ENCODE measurements at places on chromosomes 5 and 9.

DNA sequence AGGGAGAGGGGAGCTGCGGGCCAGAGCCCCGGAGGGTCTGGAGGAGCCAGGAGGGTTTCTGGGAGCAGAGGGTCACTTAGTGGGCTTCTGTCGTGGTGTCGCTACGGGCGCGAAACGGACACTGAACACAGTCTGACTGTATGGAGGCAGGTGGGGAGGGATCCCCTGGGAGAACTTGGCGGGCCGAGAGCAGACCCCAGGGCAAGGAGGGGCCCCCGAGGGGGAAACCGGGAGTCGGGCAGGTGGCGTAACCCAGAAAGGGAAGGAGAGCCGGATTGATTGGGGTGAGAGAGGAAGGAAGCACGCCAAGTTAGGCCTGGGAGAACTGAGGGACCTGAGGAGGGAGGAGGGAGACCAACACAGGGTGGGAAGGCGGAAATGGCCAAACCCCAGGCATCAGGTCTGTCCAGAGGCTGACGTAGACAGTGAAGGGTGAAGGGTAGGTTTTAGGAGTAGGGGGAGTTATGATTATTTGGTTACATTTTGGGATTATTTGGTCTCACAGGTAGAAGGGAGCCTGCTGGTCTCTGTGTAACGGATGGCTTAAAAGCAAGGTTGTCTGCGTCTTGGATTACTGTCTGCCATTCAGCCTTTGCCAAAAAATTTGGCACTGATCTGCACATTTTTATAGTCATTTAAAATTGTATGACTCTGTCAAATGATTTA, 3.3 kb upstream of the MSMP start:
- DNase-seq = no peak

GRCh38 chr9:33164138-33164809, 2.9 kb downstream of the B4GALT1 start:
- no peak for DNase-seq

- no peak for DNase-seq
Observed at GRCh38 chr5:132050661-132051552, 9.5 kb upstream of the IL3 start.

DNA sequence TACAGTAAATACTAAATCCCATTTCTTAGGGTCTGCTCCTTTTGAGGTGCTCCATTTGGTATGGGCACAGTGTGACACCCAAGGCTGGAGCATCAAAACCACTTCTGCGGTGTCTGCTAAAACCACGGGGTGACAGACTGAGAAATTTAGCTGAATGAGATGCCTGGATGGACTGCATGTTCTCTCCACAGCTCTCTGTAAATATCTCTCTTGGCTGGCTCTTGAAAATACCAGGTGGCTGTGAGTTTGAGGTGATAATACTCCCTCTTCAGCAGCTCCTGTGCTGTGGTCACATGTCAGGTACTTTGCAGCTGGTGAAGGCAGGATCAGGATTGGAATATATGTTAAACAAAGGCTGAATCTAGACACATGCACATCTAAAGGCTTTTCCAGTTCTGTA, 93.7 kb upstream of the SIMC1 start:
- DNase-seq = no peak

- peak; percentile 15 for DNase-seq
Observed at GRCh38 chr5:154727361-154727760, 27.8 kb upstream of the LARP1 start.

DNA sequence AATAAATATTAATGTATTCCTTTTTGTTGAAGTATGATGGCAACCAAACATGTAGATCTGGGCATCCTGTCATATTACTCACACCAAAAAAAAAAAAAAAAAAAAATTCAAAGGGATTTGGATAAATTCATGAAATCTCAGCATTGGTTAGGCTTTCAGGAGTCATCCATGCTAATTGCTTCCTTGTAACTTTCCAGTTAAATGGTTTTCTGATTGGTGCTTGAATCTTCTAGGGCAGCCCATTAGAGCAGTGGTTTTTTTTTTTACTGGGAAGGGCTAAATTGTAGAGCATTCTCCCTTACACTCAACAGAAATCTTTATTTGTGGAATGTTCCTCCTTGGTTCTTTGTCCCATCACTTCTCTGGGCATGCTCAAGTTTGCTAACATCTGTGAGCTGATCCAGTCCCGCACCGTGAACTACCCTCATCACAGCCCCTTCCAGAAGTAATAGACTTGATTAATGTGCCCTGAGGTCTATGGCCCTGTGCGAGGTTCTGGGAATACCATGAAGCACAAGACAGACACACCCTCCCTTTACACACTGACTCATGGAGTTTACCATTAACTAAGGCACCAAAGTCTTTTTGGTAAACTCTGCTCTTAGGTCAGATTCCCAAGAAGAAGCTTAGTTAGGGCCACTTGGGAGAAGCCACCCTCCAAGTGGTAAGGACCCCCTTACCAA, 56.0 kb downstream of the RGS3 start:
- peak; percentile 18 for DNase-seq

- no peak for DNase-seq
Observed at GRCh38 chr9:10917001-10917400, 304.2 kb upstream of the PTPRD start.

- DNase-seq = peak; percentile 32
Observed at GRCh38 chr5:122392824-122393223, 80.8 kb downstream of the SNCAIP start.

- no peak for DNase-seq
Observed at GRCh38 chr5:1133510-1134201, 21.8 kb upstream of the SLC12A7 start.

DNA sequence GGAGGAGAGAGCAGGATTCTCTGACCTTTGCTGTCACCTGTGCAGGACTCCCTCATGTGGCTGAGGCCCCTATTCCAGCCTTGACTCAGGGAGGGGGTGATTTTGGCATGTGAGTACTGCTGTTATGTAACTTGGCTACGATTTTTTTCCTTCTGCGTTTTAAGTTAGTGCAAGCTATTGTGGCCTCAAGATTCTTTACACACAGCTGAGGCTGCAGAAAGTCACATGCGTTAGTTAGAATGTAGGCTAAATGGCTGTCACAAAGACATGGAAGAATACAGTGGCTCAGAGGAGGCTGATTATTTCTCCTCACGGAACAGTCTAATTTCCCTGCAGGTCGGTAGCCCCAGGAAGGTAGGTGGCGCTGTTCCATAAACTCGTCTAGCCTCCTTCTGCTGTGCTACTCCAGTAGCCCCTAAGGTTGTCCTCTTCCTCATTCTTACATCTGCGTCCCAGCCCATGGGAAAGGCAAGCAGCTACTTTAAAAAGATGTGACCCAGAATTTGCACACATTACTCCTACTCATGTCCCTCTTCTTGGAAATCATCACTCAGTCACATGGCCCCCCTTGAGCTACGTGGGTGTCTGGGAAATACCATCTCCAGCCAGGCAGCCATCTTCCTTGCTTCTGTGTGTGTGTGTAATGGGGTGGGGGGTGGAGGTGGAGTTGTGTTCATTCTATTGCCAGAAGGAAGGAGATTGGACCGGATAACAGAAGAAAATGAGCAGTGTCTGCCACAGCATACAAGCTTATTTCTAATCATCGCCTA, 486.6 kb downstream of the CCDC171 start:
- no peak for DNase-seq

- DNase-seq = peak; percentile 43
Observed at GRCh38 chr9:78273761-78274160, 23.2 kb upstream of the PSAT1 start.

DNA sequence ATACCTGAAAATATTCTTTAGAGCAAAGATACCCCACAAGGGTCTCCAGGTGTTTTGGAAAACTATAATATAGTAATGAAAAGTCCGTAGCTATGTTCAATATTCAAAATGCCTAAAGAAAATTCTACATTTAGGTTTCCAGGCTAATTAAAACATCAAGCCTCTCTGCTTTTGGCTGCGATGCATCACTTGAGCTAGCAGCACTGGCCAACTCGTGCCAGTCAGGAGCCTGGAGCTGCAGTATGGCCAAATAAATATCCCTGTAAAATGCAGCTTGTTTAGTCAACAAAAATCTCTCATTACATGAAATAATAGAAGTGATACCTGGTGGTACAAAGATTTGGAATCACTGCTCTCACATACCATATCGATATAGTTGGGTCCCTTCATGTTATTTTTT, 181.1 kb downstream of the ELAVL2 start:
- DNase-seq = no peak

DNA sequence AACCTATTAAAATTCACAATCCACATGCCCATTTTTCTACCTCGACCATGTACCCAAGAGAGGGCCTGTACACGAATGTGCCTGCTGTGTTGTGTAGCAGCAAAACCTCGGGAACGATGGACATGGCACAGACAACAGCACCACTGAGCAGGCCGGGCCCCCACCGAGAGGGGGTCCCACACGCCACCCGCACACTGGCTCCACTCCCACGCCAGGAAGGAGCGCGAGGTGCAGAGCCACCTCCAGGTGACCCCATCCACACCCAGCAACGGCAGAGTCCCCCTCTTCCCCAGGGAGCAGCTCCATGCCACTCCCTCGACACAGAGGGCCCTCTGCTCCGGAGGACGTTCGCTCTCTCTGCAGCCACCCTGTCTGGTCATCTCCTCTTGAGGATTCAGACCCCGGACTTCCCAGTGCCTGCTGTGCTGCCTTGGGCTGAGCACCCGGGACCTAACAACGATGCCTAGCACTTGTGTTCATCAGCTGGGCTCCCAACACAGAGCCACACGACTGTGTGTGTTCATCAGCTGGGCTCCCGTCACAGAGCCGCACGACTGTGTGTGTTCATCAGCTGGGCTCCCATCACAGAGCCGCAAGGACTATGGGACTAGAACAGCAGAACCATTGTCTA, 25.3 kb upstream of the ADAMTS2 start:
- DNase-seq = no peak

DNA sequence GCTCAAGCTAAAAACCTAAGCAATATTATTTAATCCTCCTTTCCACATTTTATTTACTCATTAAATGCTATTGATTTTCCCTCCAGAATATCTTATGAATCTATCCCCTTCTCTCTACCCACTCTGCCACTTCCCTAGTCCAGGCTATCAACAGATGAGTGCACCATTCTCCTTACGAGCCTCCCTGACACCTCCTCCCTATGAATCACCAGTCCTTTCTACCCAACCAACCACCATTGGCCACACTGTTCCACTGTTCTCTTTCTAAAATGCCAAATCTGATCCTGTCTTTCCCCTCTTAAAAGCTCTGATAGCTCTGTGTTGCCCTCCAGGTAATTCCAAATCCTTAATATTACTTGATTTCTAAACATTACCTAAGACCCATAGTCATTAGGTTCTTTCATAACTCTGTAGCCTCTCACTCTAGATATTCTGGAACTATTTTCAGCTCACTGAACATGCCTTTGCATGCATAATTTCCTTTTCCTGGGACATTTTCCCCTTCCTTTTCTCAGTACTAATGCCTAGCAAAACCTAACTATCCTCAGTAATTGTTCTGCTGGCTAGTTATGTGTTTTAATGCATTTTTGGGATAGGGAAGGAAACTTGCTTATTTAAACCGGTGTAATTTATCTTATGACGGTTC, 126.3 kb downstream of the UNC13B start:
- peak; percentile 56 for DNase-seq

GRCh38 chr5:179759581-179760551, 27.2 kb downstream of the MAML1 start:
- no peak for DNase-seq

GRCh38 chr9:74874220-74874619, 13.5 kb downstream of the TRPM6 start:
- DNase-seq = no peak

GRCh38 chr9:120386390-120387131, 193.4 kb downstream of the CDK5RAP2 start:
- peak; percentile 65 for DNase-seq

DNA sequence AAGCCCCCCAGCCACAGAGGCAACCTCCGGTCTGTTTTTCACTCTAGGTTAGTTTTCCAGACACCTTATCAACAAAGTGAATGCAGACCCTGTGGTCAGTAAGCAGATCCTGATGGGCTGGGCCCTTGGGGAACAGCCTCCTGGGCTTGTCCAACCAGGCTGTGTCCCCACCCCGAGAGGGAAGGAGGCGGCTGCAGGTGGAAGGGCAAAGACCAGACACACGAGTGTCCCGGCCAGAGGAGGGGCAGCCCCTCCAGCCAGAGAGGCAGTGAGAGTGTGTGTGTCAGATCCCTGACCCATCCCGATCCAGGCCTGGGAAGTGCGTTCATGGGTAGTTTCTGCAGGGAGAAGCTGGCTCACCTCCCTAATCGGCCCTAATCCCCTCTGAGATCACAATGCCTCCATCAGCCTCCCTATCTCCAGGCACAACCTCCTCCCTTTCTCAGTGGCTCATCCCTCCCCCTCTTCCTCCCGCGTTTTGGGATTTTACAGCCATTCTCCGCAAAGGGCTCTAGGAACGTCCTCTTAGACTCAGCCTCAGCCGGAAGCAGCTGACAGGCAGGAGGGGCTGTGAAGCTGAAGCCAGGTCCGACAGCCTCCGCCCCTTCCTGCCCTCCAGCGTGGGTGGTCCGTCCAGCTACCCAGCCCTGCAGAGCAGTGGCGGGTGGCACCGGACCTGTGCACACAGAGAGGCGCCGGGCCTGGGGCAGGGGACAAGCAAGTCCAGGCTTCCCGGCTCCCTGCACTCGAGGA, 9.7 kb downstream of the SLC12A7 start:
- DNase-seq = peak; percentile 43

GRCh38 chr5:21802869-21803490, 1050.2 kb downstream of the CDH12 start:
- DNase-seq = peak; percentile 4
